NCI-H345 (cell line): ENCODE measurements at places on chromosomes 1 and 21.

DNA sequence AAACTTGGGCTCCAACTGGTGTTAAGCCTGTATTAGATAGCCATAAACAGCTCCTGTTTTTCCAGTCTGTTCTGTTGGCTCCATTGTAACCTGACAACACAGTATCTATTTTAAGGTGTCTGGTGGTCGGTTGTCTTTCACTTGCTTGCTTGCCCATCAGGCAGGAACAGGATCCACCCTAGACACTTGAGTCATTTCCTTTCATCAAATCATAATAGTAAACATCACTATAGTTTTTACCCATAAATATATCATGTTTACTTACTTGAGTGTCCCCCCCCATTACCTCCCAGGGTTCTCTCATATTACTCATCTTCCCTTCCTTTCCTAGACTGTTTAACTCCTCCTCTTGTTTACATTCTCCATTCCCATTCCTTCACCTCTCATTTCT, 2.9 kb downstream of the DDI2 start:
- no peak for DNase-seq

DNA sequence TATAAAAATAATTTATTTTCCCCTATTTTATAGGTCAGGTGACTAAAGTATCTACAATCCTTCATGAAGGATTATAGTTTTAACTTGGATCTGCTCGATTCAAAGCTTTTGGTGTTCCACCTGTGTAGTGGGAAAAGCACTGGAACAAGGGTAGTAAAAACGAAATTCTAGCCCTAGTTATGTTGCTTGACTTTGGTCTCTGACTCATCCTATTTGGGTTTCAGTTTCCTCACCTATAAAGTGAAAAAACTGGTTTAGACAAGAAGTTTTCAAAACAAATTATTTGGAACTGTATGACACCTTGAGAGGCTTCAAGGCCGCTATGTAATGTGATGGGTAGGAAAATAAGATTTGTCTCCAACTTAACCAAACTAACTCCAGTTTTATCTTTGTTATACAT, 505.2 kb upstream of the ZRANB2 start:
- no peak for DNase-seq

DNA sequence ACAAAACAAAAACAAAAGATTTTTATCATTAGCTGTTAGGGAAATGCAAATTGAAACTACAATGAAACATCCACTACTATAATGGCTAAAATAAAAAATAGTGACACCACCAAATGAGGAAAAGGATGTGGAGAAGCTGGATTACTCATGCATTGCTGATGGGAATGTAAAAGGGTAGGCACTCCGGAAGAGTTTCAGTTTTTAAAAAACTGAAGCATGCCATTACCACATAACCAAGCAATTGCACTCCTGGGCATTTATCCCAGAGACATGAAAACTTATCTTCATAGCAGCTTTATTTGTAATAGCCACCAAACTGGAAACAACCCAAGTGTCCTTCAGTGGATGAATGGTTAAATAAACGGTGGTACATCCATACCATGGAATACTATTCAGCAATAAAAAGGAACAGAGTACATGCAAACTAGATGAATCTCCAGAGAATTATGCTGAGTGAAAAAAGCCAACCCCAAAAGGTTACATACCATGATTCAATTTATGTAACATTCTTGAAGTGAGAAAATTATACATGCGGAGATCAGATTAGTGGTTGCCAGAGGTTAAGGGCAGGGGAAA, 14.5 kb upstream of the CFAP298 start:
- no peak for DNase-seq

- DNase-seq, result no peak
Observed at GRCh38 chr21:37751268-37751975, 164.8 kb downstream of the KCNJ6 start.

DNA sequence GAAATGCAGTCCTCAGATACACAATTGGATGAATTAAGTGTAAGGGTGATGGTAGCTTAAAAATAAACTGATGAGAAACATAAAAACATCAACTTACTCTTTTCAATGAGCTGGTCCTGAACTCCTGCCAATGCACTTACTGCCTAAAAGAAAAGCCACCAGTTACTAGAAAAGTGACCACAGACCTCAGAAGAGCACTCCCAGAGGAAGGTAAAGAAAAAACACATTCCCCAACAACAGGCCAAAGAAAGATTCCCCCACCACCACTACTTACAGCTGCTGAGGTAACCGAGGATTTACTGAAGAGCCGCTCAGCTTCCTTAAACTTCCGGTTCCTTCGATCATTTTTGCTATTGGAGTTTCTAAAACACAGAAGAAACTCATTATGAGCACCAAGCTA, 5.4 kb downstream of the MEAF6 start:
- DNase-seq, result no peak

GRCh38 chr21:16046656-16047330, 317.0 kb downstream of the USP25 start:
- no peak for DNase-seq

GRCh38 chr1:224629965-224630364, 13.8 kb downstream of the CNIH3 start:
- no peak for DNase-seq
